Fibroblast of skin of right biceps (primary cell): ENCODE measurements at places on chromosomes 2 and 18.
A peak's percentile ranks its signal among the peaks of the same experiment; 100 is the strongest.

DNA sequence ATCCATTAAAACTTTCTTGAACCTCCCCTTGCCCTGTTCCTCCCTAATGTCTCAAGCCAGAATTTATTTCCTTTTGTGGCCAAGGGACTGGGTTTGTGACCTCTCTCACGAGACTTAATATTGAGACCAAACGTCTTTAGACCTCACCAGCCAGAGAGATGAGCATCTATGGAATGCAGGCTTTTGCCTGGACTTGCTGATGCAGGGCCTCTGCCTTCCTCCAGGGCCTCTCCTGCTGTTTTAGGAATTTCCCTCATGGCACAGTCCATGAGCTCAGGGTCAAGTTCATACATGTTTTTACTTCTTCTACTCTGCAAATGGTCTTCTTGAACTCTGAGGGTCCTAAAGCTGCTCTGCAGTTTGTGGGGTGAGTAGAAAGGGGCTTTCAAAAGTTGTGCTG lies 22.3 kb downstream of the IL1B start:
- DNase-seq, result peak; percentile 60

GRCh38 chr2:68768461-68768860 lies 33.9 kb downstream of the ARHGAP25 start:
- DNase-seq, result no peak

DNA sequence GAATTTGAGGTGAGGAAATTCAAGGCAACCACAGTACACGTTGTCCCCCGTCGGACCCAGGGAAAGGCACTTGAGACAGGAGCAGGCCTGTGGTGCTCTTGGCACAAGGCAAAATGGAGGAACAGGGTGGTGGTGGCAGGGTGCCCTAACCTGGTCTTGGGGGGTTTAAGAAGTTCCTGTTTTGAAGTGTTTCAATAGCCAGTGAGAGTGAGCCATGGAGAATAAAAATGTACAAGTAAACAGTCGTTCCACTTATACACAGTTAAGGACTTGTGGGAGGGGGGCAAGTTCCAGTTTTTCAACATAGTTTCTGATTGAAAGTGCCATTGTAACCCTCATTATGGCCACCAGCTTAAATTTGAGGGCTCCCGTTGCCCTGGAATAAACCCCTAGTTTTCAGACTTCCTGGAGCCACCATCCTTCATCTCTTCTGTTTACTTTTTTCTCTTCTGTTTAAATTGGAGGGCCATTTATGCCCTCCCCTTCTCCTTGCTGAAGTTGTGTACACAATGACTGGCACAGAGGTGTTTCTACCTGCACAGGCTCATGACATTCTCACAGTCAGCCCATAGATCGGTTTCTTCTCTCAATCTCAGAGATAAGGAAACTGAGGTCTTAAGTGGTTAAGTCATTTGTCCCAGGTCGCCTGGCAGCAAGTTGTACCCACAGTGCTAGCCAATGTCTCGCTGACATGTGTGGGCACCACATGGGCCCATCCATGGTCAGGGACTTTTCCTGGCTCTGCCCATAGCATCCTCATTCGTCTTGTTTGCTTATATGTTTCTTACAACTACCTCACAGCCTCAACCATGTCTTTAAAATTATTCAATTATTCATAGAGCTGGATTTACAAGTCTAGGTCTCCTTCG lies 66.0 kb upstream of the ST3GAL5 start:
- DNase-seq, result no peak

DNA sequence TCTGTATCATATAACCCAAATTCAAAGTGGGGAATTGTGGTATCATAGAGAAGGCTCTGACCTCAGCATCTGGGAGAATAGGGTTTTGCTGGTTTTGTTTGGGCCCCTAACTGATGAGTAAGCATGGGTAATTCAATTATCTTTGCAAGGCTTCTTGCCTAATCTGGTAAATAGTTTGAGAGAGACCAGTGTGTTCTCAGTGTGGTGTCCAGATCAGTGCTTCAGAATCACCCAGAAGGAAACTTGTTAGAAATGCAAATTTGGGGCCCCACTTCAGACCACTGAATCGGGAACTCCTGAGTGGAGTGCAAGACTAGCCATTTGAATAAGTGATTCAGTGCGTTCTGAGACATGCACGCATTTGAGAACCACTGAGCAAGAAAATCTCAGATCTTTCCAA lies 282.7 kb downstream of the EPHA4 start:
- peak; percentile 67 for DNase-seq

DNA sequence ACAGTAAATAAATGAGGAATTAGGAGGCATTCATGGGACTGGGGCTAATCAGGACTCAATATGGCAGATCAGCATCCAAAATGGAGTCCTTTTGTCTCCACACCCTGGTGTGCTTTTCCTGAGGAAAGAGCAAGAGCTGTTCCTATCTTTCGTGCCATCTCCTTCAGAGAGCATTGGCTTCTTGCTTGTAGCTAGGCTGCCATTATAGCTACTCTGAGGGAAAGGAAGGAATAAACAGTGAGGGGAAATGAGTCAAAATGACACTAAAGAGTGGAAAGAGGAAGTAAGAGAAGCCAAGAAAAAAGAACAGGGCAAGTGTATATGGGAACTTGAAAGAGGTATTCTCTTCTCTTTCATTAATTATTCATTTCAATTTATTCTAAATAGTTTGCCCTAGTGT lies 8.4 kb upstream of the NMI start:
- no peak for DNase-seq

DNA sequence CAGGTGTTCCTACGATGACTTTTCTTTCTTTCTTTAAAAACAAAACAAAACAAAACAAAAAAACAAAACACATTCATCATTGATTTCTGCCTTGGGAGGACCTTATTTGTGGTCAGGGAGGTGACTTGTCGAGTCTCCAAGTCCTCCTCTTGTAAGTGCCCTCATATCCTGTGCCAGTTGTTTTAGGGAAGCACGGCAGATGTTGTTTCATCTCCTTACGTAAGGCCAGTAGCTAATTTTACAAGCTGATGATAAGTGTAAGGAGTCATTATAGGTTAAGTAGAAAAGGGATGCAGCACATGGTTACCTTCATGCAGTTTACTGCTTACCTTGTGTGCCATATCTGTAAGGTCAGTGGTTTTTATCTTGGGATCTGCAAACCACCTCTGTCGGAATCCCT lies 52.2 kb downstream of the MRPS9 start:
- DNase-seq, result no peak

DNA sequence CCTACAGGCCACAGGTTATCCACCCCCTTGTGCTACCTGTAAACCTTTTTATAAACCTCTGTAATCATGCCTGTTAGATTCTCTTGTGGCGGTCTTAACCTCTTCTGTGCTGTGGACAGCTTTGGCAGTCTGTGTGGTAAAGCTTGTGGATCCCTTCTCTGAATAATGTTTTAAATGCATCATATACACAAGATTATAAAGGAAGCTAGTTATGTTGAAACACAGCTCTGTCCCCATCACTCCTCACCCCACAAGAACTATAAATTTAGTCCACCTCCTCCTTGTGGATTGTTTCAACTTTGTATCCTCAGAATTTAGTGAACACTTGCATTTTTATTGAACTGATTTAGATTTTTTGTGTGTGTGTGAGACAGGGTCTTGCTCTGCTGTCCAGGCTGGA lies 107.7 kb downstream of the ICA1L start:
- no peak for DNase-seq

GRCh38 chr2:195898505-195899191 lies 170.0 kb downstream of the DNAH7 start:
- peak; percentile 99 for DNase-seq

- DNase-seq, result peak; percentile 45
Observed at GRCh38 chr2:75424936-75425619, 135.7 kb downstream of the EVA1A start.

GRCh38 chr2:76464310-76464709 lies 753.6 kb upstream of the GCFC2 start:
- DNase-seq, result no peak

GRCh38 chr2:173986805-173987204 lies 21.6 kb upstream of the SP3 start:
- DNase-seq, result no peak

GRCh38 chr18:78732273-78733210 lies 247.1 kb upstream of the SALL3 start:
- DNase-seq, result no peak

GRCh38 chr2:146870691-146871090 lies 974.1 kb upstream of the ACVR2A start:
- no peak for DNase-seq

GRCh38 chr2:231337807-231338759 lies 57.4 kb upstream of the B3GNT7 start:
- DNase-seq, result no peak

DNA sequence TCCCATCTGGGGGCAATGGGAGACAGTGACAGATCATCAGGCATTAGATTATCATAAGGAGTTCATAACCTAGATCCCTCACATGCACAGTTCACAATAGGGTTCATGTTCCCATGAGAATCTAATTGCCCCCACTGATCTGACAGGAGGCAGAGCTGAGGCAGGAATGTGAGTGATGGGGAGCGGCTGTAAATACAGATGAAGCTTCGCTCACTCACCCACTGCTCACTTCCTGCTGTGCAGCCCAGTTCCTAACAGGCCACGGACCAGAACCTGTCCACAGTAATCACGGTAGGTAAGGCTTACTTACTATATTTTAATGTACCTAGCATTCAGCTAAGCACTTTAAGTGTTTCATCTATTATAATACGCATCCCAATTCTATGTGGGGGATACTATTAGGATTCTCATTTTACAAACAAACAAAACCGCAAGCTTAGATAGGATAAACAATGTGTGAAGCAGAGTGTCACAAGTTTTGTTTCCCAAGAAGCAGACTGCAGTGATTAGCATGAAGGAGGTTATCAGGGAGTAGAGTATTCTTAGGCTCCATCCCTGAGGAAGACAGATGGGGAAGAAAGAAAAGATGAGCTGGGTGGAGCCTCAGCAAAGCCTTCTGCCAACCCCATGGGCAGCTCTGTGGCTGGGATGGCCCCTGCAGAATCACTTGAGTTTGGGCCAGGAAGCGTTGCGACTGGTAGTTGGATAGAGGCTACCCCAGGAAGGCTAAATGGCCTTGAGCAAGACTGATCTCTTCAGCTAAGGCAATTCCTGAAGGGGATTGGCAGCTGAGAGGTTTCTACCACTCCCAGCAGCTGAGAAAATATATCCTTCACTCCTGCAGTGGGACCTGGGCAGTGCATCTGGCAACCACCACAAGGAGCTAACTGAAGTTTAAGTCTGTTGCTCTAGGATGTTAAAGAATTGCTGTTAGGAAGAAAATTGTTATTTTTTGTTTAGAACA lies 133.1 kb downstream of the MREG start:
- DNase-seq, result no peak

DNA sequence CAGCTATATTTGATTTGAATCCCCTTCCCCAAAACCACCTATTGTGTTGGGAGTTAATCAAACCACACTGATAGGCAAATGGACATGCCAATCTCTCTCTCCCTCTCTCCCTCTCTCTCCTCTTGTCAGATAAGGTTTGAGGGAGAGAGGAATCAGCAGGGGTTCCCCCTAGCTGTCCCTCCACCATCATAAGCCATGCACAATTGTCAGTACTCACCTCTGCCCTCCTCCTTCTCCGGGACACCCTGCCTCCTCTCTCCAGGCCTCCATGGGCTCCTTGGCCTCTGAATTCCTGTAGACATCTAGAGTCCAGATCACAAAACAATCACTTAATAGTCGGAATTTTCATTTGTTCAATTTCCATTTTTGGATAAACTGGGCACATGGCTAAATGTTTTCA lies 243.7 kb upstream of the RAB12 start:
- no peak for DNase-seq

DNA sequence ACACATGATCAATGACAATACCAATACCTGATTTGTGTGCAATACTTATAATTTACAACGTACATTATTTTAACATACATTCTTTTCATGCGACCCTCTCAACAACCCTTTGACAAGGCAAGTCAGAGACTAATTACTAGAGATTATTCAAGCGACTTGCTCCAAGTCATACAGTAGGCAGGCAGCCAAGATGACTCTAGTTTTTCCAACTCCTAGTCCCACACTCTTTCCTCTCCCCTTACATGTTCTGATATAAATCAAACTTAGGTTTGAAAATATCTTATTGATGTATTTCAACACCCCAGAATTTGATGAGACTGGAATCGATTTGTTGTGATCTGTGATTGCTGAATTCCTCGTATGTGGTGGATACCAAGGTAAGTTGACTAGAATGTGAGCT lies 8.0 kb upstream of the CYP27C1 start:
- DNase-seq, result peak; percentile 58

GRCh38 chr2:179253226-179253625 lies 11.4 kb downstream of the SESTD1 start:
- no peak for DNase-seq

- peak; percentile 71 for DNase-seq
Observed at GRCh38 chr18:25457601-25458000, 105.6 kb upstream of the ZNF521 start.

DNA sequence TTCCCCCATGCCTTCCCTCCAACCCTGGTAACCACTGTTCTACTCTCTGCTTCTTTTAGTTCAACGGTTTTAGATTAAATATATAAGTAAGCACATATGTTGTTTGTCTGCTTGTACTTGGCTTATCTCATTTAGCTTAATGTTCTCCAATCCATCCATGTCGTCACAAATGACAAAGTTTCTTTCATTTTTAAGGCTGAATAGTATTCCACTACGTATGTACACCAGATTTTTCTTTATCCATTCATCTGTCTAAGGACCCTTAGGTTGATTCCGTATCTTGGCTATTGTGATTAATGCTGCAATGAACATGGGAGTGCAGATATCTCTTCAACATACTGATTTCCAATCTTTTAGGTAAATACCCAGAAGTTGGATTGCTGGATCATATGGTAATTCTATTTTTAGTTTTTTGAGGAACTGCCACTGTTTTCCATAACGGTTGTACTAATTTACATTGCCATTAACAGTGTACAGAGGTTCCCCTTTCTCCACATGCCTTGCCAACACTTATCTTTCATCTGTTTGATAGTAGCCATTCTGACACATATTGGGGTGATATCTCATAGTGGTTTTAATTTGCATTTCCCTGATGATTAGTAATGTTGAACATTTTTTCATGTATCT lies 8.1 kb downstream of the ASB3 start:
- no peak for DNase-seq

GRCh38 chr2:21610304-21610703 lies 486.5 kb downstream of the TDRD15 start:
- DNase-seq, result no peak

DNA sequence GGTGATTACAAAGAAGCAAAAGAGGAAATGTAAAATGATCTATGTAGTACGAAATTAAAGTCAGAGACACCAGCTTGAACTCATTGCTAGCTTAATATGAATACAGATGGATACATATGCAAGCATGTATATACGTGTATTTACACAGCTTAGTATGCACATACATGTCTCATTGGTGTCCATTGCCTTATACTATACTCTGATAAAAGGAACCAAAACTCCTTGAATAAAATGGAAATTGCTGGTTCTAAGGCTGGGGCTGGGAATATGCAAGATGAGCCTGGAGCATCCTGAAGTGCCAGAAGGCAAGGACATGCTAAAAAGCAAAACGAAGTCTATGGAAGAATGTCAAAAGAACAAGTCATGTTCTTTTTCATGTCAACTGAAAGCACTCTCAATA lies 1424.4 kb upstream of the SLC39A10 start:
- no peak for DNase-seq

- no peak for DNase-seq
Observed at GRCh38 chr2:84939426-84940087, 31.4 kb upstream of the KCMF1 start.

- DNase-seq, result no peak
Observed at GRCh38 chr2:70047451-70047850, 39.8 kb upstream of the PCBP1 start.

GRCh38 chr18:35808796-35809195 lies 163.7 kb upstream of the RMP24 start:
- DNase-seq, result no peak

- peak; percentile 97 for DNase-seq
Observed at GRCh38 chr2:12456293-12457106, 260.2 kb upstream of the TRIB2 start.

- no peak for DNase-seq
Observed at GRCh38 chr2:192004188-192004963, 157.5 kb upstream of the CAVIN2 start.
